ENCODE measurements at places on chromosomes 3 and 15. TPM values are rescaled to one million over a fixed set of nuclear protein-coding genes. Genes with fewer than 3 reads are reported as not detected.

Gene PLSCR4
- 3.8 TPM for total RNA-seq

- no peak for DNase-seq
Observed at GRCh38 chr15:23851921-23852320, 164.8 kb upstream of the NDN start.

Gene OXTR
- 3.6 TPM for total RNA-seq

- no peak for DNase-seq
Observed at GRCh38 chr15:55124616-55125015, 72.1 kb downstream of the RSL24D1 start.

GRCh38 chr15:75188499-75188898 lies 13.2 kb upstream of the C15orf39 start:
- no peak for DNase-seq

Measured in WTC11 (cell line).